ENCODE measurements at places on chromosomes 2 and 18.

GRCh38 chr2:179951680-179952079, 55.4 kb downstream of the CWC22 start:
- no peak for DNase-seq

DNA sequence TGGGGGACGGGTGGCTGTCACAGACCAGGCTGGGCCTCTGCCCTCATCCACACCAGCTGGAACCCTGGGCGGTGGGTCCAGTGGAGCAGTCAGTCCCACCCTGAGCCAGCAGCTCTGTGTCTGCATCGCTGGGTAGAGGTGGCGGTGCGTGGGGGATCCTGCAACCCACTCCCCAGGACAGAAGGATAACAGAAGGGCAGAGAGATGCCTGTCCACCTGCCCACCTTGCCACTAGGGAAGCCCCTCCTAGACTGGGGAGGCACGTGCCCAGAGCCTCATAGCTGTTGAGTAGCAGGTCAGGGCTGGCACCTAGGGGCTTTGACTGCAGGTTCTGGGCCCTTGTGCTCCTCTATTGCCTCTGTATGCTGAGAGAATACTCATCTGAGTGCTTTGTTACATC, 2.4 kb downstream of the ATOH8 start:
- DNase-seq = no peak

GRCh38 chr2:124804014-124804940, 779.2 kb downstream of the CNTNAP5 start:
- DNase-seq = peak; percentile 64

DNA sequence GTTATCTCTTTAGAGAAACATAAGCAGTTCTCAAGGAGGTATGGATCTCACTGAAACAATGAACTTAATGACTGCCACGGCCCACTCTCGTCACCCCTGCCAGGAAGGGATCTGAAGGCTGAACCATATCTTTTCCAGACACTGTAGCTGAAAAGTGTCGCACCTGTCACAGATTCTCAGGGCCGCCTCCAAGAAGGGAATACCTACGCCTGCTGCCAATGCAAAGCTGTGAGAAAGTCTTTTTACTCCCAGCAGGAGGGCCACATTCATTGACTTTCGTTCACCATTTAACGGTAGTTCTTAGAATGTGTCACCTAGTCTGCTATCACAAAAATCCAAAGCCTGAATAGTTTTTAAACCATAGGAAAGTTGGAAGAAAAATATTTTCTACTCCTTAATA, 66.7 kb upstream of the SH3BP4 start:
- DNase-seq = no peak

- DNase-seq = no peak
These were observed 10.1 kb upstream of the RNU4ATAC start for GRCh38 chr2:121520641-121520994.

DNA sequence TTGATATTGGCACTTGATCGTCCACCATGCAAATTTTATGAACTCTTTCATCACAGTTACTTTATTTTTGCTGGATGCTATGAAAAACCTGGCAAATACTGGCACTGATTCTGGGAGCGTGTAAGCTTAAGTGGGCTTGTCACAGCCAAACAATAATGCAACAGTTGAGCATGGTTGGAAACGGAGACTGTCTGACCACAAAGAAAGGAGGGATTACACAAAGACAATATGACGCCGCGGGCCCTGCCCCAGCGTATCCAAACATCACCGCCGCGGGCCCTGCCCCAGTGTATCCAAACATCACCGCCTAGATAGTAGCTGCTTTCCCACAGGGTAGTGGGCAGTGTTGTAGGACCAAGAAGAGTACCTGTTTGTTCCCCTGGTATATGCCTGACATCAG, 135.9 kb downstream of the PRPF40A start:
- DNase-seq = no peak

GRCh38 chr2:239118675-239119211, 270.9 kb downstream of the TWIST2 start:
- no peak for DNase-seq

DNA sequence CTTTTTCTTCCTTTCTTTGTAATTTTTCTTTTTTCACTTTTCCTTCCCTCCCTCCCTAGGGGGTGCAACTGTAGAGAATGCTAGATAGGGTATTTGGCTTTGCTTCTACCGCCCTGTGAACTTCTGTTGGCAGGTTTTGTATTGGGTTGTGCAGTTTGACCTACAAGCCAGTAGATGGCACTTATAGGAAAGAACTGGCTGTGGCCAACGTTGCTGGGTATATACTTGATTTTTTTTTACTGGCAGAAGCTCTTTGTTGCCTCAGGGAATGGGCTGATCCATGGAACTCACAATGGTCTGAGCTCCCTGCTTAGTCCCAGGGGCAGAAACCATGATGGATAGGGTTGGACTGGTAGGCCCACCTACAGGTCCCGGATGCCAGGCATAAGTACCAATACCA, 1019.5 kb upstream of the LRRTM1 start:
- DNase-seq = no peak

DNA sequence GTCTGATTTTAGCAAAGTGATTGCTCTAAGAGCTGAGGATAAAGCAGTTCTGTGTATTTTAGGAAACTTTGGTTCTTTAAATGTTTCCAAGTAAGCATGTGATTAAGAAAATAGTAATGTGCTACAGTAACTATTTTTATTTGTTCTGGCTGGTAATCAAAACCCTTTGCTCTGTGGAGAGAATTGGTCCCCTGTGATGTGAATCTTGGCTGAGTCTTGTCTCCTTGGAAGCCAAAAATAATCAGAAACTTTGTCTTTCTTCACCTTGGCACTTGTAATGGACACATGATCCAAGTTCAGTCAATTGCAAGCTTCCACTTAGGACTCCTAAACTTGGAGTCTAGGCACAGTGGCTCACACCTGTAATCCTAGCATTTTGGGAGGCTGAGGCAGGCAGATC, 422.7 kb upstream of the CDH20 start:
- DNase-seq = no peak

All from eye (tissue), 1 donor.